Kidney epithelial cell (primary cell): ENCODE measurements at places on chromosomes 1 and 21. TPM values are rescaled to one million over a fixed set of nuclear protein-coding genes. Genes with fewer than 3 reads are reported as not detected.

Gene GJB5
- 0.27 TPM in 1 of 2 replicates, not detected in the other for total RNA-seq

Gene KRTAP20-3
- total RNA-seq, result not detected in 2 replicates

Gene CTSS
- total RNA-seq, result 9.0 and 12.2 TPM in 2 replicates

Gene GLIS1
- 0.63 and 0.75 TPM in 2 replicates for total RNA-seq

Gene RGS8
- total RNA-seq, result 0.04 TPM in 1 of 2 replicates, not detected in the other

Gene ELAPOR1
- 0.08 TPM in 1 of 2 replicates, not detected in the other for total RNA-seq

Gene TAL1
- total RNA-seq, result 0.71 and 0.75 TPM in 2 replicates

Gene CHI3L1
- total RNA-seq, result 1.5 and 2.1 TPM in 2 replicates

Gene CELF3
- not detected in 2 replicates for total RNA-seq

Gene S100A7
- total RNA-seq, result not detected in 2 replicates

GRCh38 chr1:150152772-150153456, 3.2 kb downstream of the PLEKHO1 start:
- no peak for DNase-seq

DNA sequence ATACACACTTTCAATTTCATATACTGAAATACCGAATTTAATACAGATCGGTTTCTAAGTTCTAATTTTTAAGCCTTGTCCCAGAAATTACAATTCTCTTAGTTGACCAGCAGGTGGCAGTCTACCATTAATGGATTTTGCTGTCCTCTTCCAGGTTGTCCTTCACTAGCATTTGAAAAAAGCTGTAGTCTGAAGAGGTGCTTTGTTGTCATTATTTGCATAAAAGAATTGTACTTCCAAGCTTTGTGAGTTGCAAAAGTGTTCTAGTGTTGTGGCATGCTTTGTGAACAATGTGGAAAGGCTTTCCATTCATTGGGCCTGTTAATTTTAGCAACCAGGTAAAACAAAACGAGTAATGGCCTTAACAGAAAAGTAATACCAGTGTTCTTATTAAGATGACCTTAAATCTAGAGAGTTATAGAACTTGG, 193.6 kb downstream of the RPS6KC1 start:
- peak; percentile 14 for DNase-seq

DNA sequence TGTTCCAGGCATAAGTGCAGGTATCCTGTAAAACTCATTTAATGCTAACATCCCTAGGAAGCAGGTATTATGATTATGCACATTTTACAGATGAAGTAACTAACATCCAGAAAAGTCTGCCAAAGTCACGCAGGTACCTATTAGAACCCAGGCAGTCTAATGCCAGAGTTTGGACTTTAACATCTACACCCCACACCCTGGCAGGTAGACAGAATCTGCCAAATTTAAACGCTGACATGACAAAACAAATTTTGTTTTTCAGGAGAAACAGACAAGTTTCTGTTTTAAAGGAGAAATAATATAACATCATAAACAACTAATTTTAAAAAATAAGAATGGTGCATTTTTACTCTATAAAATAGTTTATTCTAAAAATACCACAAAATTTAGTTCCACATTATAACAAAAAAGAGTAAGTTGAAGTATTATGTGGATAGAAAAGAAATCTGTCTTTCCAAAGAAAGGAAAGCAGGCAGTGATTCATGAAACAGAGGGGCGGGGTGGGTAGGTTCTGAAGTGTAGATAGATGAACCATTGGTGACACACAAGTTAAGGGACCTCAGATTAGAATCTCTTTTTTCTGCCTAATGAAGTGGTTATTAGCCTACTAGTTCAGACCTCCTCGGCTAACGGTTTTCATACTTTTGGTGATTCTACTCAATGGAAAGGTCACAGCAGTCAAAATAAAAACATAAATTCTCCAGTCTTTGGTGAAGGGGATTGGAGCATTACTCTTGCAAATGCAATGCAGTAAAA, 1.7 kb downstream of the ASPM start:
- no peak for DNase-seq

GRCh38 chr1:154886281-154887015, 16.4 kb upstream of the KCNN3 start:
- DNase-seq, result no peak

GRCh38 chr21:26843933-26844257, 1.3 kb downstream of the ADAMTS1 start:
- DNase-seq, result no peak

GRCh38 chr21:29238967-29239290, 59.8 kb upstream of the BACH1 start:
- DNase-seq, result no peak

DNA sequence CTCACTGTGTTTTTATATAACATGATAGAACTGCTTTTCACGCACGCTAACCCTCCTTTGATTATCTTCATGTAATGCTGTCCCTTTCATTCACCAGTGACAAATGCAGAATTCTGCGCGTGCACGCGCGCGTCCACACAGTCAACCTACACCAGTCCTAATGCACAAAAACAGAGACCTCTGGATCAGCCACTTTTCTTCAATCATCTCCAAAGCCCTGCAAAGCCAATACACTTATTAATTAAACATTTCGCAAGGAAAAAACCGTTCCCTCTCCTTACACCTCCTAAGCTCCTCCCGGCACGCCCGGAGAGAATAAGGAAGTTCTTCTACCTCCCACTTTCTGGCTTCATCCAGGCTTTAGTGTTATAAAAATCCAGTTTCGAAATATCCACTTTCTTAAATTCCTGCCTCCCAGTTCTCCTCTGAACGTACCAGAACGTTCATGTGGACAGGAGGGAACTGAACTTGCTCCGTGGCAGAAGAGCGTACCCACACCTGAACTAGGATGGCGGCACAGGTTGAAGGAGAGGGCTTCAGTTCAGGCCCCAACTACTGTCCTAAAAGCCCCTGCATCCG, 4.6 kb downstream of the LMX1A start:
- DNase-seq, result no peak

GRCh38 chr1:30919025-30919881, 10.7 kb upstream of the SDC3 start:
- peak; percentile 37 for DNase-seq

DNA sequence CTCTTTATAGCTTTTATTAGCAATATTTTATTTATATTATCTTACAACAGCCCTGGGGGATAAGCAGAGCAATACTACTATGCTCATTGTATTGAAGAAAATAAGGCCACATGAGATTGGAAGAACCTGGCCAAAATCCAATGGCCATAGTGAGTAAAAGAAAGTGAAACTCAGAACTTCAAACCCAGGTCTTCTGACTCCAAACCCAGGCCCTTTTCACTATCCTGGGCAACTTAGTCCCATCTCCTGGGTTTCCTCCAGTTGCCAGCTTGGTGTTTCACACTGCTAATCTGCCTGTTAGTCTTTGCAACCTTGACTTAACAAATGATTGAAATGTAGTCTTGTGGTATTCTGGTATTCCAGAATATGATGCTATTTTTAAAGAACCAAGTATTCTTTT, 22.4 kb upstream of the EXO1 start:
- no peak for DNase-seq

GRCh38 chr1:233834609-233835008, 69.9 kb upstream of the SLC35F3 start:
- DNase-seq, result no peak

DNA sequence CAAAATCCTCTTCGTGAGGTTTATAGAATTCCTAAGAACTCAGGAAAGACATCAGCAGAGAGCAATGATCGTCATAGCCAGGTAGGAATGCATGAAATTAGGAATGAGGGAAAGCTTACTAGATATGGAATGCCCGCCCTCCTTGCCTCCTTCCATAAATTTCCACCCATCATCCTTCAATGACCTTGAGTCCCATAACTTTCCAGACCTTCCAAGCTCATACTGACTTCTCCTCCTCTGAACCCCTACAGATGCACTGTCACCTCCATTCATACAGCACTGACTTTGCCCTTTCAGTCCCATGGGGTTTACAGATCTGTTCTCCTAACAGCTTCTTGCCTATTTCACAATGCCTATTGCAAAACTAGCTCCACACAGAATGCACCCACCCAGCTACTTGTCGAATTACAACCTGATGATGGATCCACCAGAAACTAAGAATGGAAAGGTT, 23.8 kb upstream of the PPP1R15B start:
- no peak for DNase-seq

GRCh38 chr1:109304226-109304920, 2.4 kb downstream of the MYBPHL start:
- DNase-seq, result no peak

GRCh38 chr1:19461220-19461554, 24.2 kb downstream of the CAPZB start:
- DNase-seq, result no peak

GRCh38 chr1:12146343-12147112, 20.3 kb upstream of the TNFRSF1B start:
- no peak for DNase-seq

DNA sequence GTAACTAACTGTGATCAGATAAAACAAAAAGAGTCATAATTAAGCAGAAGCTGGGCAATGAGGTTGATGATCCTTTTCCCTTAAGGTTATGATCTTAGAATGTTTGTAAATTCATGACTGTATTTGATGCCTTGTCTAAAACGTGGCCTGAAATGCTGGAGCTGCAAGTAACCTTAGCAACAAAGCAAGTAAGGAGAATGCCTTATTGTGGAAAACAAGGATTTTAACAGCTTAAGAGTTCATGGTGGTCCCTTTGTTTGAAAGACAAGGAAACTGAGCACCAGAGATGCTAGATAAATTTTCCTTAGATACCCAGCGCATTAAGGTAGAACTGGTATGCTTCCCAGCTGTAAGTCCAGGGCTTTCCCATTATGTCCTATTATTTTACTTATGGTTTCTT, 25.7 kb upstream of the XPR1 start:
- no peak for DNase-seq

GRCh38 chr1:31723828-31724359, 20.1 kb upstream of the COL16A1 start:
- no peak for DNase-seq

DNA sequence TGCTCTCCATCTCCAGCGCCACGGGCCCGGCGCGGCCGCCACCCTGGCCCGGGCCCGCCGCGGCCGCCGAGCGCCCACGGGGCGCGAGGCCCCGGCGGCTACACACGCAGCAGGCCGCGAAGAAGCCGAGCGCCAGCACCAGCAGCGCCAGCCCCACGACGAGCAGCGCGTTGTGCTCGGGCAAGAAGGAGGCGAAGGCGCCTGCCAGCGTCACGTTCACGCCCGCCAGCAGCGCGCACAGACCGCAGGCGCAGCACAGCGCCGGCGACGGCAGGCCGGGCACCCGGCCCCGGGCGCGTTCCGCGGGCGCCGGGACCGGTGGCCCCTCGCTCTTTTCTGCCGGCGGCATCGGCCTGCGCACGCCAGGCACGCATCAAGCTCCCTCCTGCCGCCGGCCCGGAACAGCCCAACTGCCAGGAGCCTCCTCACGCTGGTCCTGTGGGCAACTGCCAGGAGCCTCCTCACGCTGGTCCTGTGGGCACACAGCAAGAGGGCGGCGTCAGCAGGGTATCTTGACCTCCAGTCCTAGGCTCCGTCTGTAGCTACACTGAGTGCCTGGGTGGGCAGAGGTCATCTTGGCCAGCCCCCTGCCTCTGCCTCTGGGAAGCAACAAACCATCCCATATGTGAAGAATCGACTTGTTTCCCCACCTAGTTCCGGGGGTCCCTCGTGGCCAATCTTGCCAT, 18.1 kb downstream of the KNCN start:
- DNase-seq, result no peak

DNA sequence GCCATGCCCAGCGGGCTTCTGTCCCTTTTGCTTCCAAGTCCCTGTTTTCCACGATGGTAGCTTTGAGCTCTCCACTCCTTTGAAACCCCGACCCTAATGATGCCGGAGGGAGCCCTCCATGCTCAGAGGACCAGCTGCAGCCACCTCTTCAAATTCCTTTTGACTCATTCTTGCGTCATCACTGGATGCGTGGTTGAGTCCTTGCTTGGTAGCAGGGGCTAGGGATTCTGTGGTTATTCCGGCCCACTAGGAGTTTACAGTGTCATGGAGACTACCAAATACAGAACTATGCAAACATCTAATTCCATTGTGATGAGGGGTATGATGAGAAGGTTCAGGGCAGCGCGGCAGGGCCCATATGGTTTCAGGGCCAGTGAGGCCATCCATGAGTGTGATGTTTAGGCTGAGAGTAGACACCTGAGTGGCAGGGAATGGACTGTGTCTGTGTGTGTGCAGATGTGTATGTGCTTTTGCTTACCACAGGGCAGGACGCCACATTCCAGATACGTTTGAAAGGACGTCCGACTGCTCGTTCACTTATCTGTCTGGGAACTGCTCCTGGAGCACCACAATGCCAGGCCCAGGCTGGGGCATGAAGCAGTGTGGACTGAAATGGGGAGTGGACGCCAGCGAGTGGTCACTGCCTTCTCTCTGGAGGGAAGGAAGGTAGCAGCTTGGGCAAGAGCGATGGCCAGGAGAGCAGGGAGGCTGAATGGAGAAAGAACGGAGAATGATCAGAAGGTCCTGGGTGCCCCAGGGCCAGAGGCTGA, 30.4 kb upstream of the ZBTB21 start:
- DNase-seq, result peak; percentile 100

GRCh38 chr1:108644984-108645383, 15.9 kb downstream of the HENMT1 start:
- no peak for DNase-seq

DNA sequence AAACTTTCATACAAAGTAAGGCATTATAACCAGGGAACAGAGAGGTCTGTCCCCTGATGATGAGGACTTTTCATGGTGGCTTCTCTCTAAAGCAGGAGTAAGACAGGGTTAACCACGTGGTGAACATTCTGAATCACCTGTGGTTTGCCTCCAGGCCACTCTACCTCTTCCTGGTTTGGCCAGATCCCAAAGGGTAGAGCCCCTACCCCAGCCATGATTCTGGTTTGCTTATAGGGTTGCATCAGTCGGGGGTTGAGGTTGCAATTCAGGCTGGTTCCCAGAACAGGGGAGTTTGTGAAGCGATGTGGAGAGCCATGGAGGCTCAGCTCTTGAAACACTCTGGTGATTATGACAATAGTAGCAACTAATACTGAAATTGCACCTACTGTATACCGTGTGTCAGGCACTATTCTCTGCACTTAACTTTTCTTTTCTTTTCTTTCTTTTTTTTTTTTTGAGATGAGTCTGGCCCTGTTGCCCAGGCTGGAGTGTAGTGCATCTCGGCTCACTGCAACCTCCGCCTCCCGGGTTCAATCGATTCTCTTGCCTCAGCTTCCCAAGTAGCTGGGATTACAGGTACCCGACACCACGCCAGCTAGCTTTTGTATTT, 8.3 kb downstream of the CNR2 start:
- no peak for DNase-seq

GRCh38 chr1:117607471-117607870, 1.6 kb downstream of the TENT5C start:
- DNase-seq, result no peak

GRCh38 chr1:22741118-22741517, 30.5 kb downstream of the EPHB2 start:
- no peak for DNase-seq

DNA sequence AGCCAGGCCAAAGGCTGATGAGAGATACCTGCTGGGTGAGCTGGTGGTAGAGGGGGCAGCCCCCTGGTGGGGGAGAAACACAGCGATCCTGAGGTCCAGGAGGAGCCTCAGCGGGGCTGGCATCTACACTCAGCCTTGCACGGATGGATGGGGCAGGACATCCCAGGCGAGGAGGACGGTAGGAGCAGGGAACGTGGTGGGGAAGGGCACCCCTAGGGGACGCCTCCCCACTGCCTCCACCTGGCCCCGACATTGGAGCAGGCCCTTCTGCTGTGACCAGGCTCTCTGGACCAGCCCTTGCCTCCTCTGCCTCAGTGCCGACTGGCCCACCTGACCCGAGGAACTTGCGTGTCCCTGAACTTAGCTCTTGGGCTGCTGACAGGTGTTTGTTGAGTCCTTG, 6.4 kb upstream of the MMEL1 start:
- DNase-seq, result no peak

- peak; percentile 41 for DNase-seq
Measured at GRCh38 chr1:198220428-198220827, 63.6 kb downstream of the NEK7 start.
